Activated naive CD4-positive, alpha-beta T cell (primary cell): ENCODE measurements at places on chromosomes 2 and 18.
A peak's percentile ranks its signal among the peaks of the same experiment; 100 is the strongest.

DNA sequence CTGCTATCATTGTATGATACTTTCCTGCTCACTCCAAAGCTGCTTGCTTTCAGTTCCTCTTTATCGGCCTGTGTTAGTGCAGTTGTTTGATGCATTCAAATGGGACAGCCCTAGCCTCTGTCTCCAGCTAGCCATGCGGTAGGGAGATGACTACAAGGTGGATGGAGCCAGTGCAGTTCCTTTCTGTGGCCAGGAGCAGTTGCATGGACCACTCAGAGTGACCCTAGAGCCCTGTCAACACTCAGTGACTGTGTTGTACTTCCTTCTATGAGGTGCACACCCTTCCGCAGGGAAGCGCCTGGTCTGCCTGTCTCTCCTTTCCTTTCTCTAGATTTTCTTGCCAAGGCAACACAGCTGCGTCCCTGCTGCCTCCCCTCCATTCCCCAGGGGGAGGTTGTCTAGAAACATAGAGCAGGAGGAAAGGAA, 33.8 kb downstream of the KCNS3 start:
- DNase-seq = no peak

- DNase-seq = no peak
Observed at GRCh38 chr18:75438891-75439290, 11.4 kb upstream of the SMIM21 start.

DNA sequence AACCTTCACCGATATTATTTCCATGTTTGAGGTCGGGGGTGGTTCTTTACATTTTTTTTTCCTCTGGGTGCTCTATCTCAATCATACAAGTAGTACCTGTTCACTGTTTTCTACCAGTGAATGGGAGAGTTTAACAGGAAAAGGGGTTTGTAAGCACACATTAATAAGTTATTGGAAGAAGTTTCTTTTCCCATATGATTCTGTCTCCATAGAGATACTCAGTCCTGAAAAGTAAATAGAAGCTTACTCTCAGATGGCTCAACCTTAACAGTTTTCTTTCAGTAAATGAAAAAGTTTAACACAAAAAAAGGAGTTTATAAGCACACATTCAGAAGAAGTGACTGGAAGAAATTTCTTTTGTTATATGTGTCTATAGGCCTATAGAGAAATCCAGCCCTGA, 995.6 kb upstream of the SLC39A10 start:
- DNase-seq = no peak

DNA sequence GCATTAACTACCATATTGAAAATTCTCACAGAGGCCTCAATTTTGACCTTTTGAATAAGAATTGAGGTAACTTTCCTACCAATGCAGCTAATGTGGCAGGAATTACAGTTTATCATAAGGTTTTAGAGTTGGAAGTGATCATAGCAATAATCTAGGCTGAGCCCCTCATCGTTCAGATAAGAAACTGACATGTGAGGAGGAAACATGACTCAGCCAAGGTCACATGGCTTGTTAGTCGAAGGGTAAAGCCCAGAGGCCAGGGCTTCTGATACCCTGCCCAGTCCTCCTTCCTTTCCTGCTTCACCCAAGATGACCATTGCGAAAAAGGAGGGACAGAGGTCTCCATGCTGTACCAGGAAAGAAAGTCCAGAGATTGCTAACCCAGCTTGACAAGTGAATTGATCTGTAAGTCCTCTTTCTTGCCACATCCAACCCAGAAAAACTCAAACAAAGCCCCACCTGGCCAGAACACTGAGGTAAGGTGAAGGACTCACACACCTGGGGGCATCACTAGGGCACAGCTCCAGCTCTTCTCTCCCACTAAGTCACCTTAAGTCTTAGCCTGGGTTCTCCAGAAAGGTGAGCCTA, 174.8 kb downstream of the EN1 start:
- no peak for DNase-seq

DNA sequence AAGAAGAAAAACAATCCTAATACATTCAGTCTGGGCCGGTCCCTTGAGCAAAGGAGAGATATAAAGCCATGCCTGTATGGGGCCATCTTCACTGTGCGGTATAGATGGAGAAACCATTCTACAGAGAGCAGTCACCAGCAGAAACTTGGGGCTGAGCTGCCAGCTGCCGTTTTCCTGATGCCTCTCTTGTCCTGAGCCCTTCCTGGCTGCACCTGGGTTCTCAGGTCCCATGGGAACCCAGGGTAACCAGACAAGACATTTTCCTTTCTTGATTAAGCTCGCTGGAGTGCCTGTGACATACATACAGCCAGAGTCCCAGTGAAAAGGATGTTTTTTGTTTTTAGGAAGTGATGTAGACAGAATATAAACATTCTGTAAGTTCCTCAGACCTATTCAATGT, 5.3 kb upstream of the METTL21A start:
- DNase-seq = no peak

- no peak for DNase-seq
Observed at GRCh38 chr18:41396861-41397260, 558.2 kb upstream of the PIK3C3 start.

- DNase-seq = no peak
Observed at GRCh38 chr2:8282858-8283252, 399.0 kb upstream of the ID2 start.

DNA sequence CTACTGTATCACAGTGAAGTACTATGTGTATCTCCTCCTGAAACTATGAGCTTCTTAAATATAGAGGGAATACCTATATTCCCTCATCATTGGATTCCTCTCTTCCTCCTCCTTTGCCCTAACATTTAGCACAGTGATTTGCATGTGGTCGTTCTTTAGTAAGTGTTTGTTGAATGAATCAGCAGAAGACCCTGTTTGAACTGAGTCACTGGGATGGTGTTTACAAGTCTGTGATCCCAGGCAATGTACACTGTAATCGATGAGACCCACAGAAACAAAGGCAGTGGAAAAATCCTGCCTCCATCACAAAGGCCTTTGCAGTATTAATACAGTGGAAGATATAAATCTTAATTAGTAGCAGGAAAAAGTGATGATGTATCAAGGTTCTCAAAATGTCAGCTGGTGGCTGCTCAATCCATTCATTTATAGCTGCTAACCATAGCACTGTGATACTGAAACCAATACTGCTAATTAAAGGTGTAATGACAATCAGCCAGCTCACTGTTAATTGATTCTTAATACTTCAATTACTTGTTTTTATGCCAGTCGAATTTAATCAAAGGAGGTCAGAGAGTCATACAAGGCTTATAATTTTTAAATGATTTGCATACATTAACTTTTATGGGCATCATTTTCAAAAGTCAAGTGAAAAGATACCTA, 20.8 kb upstream of the MYO3B start:
- no peak for DNase-seq

- DNase-seq = peak; percentile 47
Observed at GRCh38 chr18:77063260-77063659, 69.3 kb downstream of the MBP start.

GRCh38 chr2:238761868-238762267, 86.0 kb upstream of the TWIST2 start:
- DNase-seq = no peak

DNA sequence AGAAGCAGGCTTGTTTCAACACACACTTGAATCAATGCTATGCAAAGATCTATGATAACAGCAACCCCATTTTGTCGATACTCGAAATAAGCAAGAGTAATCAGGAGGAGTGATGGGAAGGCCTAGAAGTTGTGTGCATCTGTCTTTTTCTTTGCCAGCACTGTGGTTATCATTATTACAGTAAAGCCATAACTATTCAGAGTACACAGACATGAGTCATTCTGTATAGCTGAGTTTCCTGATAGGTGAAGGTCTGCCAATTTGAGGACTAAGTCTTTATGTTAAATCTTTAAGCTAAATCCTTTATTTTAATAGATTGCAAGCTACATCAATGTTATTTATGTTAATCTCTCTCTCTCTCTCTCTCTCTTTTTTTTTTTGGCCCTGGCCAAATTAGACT, 1344.4 kb upstream of the CELF4 start:
- DNase-seq = no peak
